Cerebellar cortex (tissue), 1 donor: ENCODE measurements at places on chromosomes 7 and 10.

DNA sequence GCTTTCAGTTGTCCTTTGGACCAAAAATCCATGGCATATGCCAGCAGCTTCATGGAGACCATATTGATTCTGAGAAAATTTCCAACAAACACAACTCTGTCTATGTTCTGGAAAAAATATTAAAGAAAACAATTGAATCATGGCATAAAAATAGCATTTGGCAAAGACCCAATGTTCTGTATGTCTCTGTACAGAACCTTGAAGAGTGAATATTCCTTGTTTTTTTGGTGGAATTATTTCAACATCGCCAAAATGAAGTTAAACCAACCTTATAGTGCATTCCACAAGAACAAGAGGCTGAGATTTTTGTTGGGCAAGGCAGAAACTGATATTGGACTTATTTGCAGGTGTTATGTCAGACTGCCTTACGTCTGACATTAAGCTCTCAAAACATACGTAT is 53.3 kb upstream of the SLC16A12 start:
- no peak for DNase-seq

- DNase-seq = no peak
These were observed 26.1 kb upstream of the DNAJB6 start for GRCh38 chr7:157310676-157311185.

DNA sequence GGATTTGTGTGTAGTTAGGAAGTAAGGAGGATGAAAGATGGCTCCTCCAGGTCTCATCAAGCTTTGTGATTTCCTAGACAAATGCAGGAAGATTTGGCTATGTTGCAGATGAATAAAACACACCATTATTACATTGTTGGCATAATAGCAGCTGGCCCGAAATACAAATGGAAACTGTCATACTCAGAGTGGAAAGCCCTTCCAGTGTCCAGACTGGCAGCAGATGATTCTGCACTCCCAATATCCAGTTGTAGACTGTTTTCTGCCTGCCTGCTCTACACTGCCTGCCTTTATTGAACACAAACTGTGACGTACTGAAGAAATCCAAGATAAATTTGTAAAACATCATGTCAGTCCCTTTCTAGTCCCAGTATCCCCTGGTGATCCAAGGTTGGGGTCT is 99.7 kb upstream of the FZD1 start:
- DNase-seq = no peak

GRCh38 chr10:1154531-1155295 is 98.5 kb downstream of the WDR37 start:
- no peak for DNase-seq

GRCh38 chr10:62614389-62615157 is 189.9 kb upstream of the ADO start:
- no peak for DNase-seq

DNA sequence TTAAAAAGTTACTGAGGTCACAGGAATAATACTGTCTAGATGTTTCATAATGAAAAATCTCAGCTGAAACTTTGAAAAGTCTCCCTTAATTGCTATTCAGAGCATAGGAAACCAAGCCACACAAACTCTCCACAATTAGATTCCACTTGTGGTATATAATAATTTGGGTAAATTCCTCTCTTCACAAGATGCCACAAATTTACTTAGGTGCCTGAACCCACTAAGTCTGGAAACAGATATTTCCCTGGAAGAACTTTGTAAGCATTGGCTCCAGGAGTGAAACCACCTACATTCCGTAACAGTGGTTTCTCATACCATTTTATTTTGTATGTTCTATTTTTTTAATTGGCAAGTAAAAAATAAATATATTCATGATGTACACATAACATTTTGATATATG is 493.4 kb downstream of the SEMA3D start:
- DNase-seq = no peak

DNA sequence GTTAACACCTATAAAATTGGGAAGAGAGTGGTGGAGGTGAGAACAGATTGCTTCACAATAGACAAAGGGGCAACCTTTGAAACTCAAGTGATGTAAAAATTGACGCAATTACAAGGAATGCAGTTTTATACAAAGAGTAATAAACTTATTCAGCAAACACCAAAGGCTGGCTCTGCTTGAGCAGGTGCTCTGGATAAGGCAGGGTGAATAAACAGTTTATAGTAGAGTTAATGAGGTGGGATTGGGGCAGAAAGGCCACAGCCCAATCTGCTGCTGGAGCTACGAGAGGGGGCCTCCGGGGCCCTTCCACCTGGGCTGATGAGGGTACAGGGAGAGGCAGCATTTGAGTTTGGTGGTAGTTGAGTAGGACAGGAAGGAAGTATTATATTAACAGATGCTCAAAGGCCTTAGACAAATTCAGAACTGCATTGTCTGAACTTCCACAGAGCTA is 6.0 kb downstream of the MUC12 start:
- no peak for DNase-seq

- DNase-seq = no peak
These were observed 2.2 kb upstream of the ZNF239 start for GRCh38 chr10:43576580-43576979.

DNA sequence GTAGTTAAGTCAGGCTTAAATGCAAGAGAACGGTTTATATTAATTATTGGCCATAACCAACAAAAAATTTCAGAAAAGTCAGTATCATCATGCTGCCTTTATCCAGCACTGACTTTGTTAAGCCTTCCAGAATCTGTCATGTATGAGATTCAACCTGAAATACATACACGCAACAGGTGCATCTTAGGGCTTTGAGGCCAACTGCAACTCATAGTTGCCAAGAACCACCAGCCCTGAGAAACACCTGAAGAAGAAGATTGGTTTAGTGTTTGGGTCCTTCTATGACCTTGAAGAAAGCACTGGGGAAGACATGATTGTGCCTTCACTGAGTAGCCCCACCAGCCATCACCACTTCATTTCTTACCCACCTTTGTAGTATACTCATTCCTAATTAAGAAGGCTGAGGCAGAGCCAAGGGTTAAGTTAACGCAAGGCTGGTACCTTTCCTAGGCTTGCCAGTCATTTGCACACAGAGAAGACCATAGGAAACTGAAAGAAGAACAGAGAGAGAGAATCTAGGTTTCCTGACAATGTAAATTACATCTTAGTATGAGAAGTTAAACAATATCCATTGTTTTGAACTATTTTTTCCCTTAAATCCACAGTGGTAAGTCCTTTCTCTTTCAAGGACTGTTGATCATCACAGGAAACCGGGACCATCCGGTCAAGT is 200.1 kb upstream of the PRKCQ start:
- DNase-seq = no peak

GRCh38 chr7:42014625-42015618 is 222.1 kb downstream of the GLI3 start:
- peak; percentile 13 for DNase-seq

DNA sequence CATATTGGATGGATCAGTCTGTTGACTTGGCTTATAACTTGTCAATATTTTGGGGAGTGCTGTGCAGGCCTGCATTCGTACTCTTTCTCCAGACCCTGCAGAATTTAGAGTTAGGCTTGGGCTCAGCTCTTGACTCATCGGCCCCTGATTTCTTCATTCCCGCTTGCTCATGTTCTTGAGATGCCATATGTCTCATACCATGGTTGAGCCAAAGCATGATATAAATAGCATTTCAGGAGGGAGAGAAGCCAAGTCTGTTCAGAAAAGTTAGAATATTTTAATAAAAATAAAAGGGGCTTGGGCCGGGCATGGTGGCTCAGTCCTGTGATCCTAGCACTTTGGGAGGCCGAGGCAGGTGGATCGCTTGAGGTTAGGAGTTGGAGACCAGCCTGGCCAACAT is 898.1 kb downstream of the TYW1 start:
- no peak for DNase-seq

GRCh38 chr7:36958111-36958733 is 233.9 kb upstream of the AOAH start:
- DNase-seq = no peak

DNA sequence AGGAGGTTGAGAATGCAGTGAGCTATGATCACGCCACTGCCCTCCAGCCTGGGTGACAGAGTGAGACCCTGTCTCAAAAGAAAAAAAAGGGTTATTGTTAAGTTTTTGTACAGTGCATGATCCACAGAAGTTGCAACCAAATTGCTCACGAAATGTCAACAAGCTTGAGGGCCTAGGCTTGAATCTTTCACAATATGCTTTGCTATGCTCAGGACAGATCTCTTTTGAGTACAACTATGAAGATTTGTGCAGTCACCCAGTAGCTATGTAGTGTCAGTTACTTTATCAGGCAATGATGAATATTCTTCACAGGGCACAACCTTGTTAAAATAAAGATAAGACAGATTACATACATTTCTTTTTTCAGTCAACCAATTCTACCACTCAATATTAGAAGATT is 109.2 kb downstream of the PRTFDC1 start:
- DNase-seq = no peak

- DNase-seq = no peak
These were observed 54.8 kb downstream of the MPP7 start for GRCh38 chr10:28248092-28248491.

GRCh38 chr7:18855796-18856195 is 261.6 kb downstream of the TWIST1 start:
- DNase-seq = no peak

- peak; percentile 91 for DNase-seq
These were observed 12.9 kb upstream of the DENND2A start for GRCh38 chr7:140653319-140654108.

DNA sequence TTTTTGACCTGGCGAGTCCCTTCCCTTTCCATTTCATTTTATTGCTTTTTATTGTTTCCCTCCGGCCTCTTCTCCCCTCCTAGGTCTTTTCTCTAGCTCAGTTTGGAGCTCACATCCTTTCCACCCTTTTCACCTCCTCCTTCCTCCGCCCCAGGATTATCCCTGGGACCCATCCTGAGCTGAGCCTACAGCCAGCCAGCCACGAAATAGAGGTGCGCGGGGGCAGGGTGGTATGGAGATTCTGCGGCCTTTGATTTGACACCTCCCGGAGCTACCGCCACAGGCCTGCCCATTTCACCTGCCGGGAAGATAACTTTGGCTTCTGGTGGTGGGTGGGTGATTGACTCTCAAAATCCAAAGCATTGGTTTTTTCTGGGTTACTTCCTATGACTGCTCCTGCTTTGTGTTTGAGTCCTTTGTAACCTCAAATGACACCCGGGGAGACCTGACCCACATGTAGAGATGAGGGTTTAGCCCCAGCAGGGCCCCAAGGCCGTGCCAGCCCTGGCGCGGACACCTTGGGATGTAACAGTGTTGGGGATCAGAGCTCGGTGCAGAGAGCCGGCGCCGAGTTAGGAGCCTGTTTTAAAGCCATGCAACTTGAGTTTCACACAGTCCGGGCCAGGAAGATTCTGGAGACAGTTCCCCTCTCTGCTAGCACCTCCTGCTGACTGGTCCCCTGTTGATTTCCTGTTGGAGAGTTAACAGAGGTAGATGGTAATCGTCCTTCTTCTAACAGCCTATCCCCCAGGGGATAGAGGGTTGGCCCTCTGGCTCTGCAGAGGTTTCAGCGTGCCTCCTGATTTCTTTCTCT is 1.5 kb downstream of the DUSP5 start:
- DNase-seq = peak; percentile 77

- no peak for DNase-seq
These were observed 290.1 kb upstream of the COBL start for GRCh38 chr7:51606601-51607154.

- no peak for DNase-seq
These were observed 689.7 kb downstream of the SUGCT start for GRCh38 chr7:40824461-40824860.
